DMS79 treated with DMSO at 0.1 percent for 48 hours (cell line): ENCODE measurements at places on chromosomes 3 and 15.
A peak's percentile ranks its signal among the peaks of the same experiment; 100 is the strongest.

GRCh38 chr3:87997298-87997697, 61.5 kb downstream of the CGGBP1 start:
- no peak for DNase-seq

GRCh38 chr3:31352331-31352730, 180.4 kb upstream of the STT3B start:
- DNase-seq: no peak

DNA sequence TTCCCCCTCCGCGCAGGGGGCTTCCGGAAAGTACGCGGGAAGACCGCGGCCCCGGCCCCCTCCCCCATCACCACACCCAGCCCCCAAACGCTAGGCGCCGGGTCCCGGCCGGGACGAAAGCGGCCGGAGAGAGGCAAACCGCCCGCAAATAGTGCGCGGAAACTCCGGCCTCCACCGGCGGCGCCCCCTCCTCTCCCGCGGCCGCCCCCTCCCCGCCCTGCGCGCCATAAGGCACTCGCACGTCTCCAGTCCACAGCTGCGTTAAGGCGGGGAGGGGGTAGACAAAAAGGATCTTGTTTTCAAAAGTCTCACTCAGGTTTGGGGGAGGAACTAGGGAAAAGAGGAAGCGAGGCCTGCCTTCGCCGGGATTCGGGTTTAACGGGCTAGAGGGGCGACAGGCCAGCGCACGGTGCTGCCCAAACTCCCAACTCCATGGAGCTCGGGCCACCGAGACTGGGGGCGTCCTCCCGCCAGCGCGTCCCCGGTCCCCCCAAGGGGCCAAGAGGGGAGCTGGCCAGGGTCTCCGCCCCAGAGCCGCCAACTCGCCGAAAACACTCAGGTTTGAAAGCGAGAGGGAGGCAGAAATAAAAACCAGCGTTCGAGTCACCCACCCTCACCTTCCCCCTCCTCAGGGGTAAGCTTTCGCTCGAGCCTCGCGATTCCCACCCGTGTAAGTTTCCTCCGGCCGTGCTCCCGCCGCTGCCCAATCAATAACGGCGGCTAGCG, 1.8 kb downstream of the ANP32A start:
- no peak for DNase-seq

DNA sequence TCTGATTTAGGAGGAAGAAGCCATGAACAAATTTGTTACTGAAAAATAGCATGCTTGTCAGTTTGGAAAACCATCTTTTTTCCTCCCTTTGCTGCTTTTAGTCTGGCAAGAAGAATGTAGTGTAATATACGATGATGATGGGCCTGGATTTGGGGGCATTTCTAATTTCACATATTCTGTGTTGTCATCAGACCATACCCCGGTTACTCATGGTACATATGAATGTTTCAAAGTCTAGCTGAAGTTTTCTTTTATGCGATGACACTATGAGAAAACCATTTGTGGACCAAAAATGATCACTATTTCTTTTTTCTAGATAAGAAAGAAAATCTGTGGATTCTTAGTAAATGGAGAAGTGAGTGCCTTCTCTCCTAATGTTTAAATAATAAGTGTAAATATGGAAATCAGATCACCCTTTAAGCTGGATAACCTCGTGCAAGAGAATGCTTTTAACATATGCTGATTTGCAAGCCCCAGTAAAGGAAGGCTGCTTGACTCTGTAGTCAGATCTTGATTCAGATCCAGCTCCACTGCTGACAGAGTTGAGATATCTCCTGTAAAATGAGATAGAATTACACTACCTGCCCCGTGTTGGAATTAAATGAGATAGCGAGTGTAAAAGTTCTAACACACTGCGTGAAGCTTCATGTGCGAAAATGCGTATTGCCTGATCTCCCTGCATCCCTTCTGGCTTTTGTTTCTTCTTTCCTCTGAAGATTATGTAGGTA, 3.0 kb downstream of the MEF2A start:
- DNase-seq: no peak

DNA sequence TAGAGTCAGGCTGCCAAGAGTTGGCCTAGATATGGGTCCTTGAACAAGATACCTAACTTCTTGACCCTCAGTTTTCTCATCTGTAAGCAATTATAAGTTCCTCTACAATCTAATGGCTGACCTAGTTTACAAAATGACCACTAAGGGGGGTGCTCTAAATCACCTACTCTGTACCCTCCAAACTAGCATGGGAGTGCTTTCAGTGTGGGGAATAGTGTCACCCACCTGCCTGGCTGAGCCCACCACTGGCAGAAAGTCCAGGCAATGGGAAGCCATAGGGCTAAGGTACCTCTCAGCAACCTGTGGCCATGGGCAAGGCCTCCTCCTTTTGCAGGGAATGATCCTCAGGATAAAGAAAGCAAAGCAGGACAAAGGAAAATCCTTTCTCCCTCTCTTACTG, 58.9 kb downstream of the COL6A5 start:
- no peak for DNase-seq

GRCh38 chr3:133477487-133477886, 77.6 kb downstream of the BFSP2 start:
- DNase-seq: no peak

DNA sequence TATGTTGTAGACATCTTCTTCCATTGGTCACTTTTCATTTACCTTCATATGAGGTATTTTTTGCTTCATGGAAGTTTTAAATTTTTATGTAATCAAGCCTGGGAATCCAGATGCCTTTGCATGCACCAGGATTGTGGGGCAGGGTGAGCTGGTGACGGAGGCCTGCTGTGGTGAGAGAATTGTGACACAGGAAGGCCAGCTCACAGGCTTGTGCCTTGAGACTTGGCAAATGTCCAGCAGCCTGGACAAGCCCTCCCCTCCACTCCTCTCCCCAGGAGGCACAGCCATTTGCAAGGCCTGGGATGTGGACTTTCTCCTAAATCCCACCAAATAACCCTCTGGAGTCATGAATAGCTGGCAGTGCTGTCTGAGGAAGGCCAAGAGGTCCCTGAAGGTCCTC, 67.4 kb downstream of the RHCG start:
- no peak for DNase-seq

DNA sequence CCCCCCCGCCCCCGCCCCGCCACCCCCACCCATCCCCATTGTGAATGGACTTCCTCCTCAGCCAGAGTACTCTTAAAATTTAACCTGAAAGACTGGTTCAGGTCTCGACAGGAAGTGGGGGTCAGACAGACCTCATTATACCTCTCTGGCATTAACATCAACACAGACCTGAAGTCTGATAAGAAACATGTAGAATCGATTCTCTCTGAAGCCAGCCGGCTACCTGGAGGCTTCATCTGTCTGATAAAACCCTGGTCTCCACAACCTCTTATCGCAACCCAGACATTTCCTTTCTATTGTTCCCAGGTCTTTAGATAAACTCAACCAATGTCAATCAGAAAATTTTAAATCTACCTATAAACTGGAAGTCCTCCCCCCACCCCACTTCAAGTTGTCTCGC, 42.6 kb downstream of the SLCO2A1 start:
- no peak for DNase-seq

DNA sequence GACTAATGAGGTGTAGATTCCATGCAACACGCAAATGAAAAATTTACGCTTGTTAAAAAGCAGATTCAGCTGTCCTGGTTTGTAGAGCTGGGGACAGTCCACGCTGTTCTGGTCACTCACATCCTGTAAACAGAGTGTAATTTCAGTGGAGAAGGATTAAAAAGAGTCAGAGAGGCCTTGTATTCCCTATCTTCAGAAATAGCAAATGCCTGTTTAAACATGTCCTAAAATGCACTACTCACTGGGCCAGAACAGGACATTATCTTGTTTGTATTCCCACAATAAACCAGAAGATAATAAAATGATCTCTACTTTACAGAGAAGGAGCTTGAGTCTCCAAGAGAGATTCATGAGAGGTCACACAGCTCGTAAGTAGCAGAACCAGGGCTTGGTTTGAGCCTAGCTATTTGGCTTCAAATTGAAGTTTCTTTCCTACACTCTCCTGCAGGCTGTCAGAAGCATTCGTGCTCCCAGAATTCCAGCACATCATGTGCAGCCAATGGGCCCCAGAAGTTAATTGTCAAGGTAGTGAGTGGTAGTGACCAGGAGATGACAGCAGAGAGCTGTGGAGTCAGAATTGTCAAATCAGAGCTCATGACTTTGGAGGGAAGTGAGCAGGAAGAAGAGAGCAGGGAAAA, 242.5 kb downstream of the ATP8B4 start:
- DNase-seq: no peak

DNA sequence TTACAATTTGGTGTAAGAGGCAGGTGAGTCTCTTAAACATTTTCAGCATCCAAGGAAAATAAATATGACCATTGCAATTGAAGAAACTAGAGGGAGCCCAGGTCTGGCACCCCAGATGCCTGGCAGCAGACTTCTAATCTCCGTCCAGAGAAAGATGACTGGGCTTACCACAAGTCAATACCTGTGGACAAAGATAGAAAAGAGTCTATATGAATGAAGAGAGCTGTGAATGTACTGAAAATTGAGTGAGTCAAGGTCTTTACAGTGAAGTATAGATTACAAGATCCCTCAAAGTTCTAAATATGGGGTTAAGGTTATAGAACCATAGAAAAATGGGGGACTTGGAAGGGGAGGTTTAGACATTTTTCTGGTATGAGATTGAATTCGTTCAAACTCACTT, 827.4 kb upstream of the NR2F2 start:
- no peak for DNase-seq

DNA sequence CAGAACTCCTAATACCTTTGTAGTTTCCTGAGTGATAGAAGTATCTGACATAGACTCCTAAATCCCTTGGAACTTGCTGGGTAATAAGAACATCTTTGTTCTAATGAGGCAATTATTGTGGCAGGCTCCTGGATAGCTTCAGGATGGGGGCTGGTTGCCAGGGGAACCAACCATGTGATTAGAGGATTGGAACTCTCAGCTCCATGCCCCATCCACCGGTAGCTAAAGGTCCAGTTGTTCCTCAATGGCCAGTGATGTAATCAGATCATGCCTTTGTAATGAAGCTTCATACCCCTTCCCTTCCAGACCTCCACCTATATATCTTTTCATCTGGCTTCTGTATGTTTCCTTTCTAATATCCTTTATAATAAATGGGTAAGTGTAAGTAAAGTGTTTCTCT, 221.2 kb upstream of the ALCAM start:
- no peak for DNase-seq

- peak; percentile 77 for DNase-seq
Observed at GRCh38 chr15:66115568-66116206, 137.9 kb downstream of the MEGF11 start.

GRCh38 chr15:79316864-79317263, 6.0 kb downstream of the TMED3 start:
- DNase-seq: peak; percentile 33

- no peak for DNase-seq
Observed at GRCh38 chr3:77319711-77320110, 279.8 kb downstream of the ROBO2 start.

- no peak for DNase-seq
Observed at GRCh38 chr3:32797776-32798175, 20.0 kb upstream of the TRIM71 start.

DNA sequence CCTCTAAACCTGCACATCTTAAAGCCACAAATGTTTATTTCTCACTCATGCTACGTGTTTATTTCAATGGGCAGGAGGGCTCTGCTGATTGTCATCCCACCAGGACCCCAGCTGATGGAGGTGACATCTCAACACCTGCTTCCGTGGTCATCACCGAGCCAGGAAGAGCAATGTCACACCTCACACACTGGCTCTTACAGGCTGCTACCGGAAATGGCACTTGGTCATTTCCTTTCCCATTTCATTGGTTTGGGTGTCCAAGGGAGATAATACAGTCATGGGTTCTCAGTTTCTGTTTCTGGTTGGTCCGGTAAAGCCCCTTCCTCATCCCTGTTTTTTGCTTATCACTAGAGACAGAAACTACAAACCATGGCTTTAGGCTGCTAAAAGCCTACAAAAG, 41.9 kb downstream of the ABHD2 start:
- no peak for DNase-seq

DNA sequence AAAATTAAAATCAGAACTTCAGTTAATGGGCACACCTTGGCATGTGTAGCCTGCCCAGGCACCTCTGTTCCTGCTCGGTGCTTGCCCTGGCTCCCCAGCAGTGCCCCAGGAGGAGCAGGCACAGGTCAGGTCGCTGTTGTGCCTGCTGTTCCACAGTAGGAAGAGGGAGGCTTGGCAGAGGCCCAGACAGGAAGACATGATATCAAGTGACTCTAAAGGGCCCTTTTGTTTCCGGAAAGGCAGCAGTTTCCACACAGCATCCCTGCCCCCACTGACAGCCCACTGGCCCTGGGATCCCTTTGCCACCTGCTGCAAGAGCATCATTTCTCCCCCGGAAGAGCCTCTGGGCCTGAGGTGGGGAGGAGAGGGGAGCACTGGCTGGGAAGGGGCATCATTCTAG, 40.5 kb upstream of the HES1 start:
- peak; percentile 79 for DNase-seq

GRCh38 chr15:92324101-92324963, 69.3 kb upstream of the ST8SIA2 start:
- DNase-seq: no peak

DNA sequence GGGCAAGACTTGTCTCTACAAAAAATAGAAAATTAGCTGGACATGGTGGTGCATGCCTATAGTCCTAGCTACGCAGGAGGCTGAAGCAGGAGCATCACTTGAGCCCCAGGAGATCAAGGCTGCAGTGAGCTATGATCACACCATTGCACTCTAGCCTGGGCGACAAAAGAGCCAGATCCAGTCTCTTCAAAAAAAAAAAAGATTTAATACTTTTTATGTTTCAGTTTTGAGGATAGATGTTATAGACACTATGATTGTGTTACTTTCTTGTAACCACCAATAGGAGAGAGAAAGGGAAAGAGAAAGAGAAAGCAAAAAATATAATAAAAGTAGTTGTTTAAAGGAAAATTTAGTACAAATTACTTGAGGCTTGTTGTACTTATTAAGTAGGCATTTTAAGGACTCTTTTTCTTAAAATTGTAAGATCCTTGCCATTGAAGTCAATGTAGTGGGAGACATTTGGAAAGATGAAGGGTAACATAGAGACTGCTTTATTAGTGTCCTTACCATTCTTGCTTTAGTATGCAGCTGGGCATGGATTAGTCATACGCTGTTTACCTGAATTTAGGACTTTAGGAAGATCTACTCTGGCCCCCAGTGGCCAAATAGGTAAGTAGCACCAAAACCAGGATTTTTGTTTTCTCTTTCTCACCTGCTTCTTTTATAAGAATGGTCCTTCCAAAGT, 35.1 kb upstream of the ZDHHC23 start:
- peak; percentile 64 for DNase-seq

GRCh38 chr3:196641333-196642054, 2.0 kb downstream of the NRROS start:
- no peak for DNase-seq

DNA sequence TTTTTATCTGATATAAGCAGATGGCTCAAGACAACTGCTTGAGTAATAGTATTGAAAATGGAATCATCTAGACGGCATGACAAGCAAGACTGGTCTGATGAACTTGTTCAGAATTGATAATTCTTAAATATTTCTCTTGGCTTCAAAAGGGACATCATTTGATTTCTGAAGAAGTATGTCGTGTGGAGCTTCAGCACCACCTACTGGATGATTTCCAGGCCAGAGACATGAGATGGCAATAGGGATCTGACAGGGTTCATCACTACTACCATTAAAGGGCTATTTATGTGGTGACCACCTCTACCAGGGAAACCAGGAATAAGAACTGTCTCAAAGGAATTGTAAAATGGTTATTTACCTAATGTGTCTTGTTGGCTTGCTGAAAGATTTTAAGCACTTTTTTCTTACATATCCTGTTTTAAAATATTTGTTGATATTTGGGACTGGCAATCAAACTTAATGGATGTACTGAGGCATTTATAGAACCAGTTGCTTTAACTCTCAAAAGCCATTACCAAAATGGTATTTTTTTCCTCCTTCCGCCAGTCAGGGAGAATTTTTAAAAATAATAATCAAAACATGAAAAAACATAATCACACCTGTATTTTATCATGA, 99.5 kb upstream of the FAM98B start:
- DNase-seq: peak; percentile 0

- DNase-seq: no peak
Observed at GRCh38 chr3:127214975-127215374, 22.0 kb downstream of the PRR23E start.
